ENCODE measurements at places on chromosomes 13 and 19. TPM values are rescaled to one million over a fixed set of nuclear protein-coding genes. Genes with fewer than 3 reads are reported as not detected.
A peak's percentile ranks its signal among the peaks of the same experiment; 100 is the strongest.

- DNase-seq: no peak
Measured at GRCh38 chr19:30064771-30065494, 122.9 kb downstream of the URI1 start.

- DNase-seq: no peak
Measured at GRCh38 chr13:113654591-113655345, 3.2 kb downstream of the ATP4B start.

DNA sequence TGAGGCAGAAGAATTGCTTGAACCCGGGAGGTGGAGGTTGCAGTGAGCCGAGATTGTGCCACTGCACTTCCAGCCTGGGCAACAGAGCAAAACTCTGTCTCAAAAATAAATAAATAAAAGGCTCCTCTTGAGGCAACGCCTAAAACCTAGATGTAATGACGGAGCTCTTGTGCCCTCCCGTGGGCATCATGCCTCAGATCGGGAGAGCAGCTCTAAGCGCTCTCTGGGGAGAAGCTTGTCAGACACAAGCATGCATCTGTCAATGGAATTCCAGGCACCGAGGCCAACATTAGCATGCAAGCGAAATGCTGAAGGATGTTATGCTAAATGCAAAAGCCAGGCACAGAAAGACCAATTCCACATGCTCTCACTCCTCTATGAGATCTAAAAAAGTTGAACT, 45.6 kb upstream of the MRI1 start:
- no peak for DNase-seq

DNA sequence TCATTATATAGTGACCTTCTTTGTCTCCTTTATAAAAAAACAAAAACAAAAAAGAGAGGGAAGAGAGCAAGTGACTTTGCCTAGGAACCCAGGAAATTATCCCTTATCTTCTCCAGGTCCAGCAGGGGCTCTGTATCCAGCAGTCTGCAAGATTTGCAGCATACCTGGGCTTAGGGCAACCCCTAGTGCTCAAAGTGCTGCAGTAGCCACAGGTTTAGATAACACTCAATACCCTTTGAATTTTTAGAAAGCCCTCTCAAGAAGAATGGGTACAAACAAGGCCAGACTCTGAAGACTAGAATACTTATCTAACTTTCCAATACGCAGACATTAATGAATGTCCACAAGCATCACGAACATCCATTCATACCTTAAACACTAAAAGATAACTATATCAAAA, 43.2 kb downstream of the CCNA1 start:
- no peak for DNase-seq

- DNase-seq: no peak
Measured at GRCh38 chr19:37813340-37813739, 34.0 kb upstream of the ZNF573 start.

- peak; percentile 26 for DNase-seq
Measured at GRCh38 chr19:7124782-7125181, 55.3 kb downstream of the ZNF557 start.

- no peak for DNase-seq
Measured at GRCh38 chr19:30223866-30224688, 148.1 kb upstream of the ZNF536 start.

GRCh38 chr19:18329035-18329376, 6.1 kb upstream of the LSM4 start:
- no peak for DNase-seq

- no peak for DNase-seq
Measured at GRCh38 chr19:13622766-13623715, 116.8 kb upstream of the CACNA1A start.

DNA sequence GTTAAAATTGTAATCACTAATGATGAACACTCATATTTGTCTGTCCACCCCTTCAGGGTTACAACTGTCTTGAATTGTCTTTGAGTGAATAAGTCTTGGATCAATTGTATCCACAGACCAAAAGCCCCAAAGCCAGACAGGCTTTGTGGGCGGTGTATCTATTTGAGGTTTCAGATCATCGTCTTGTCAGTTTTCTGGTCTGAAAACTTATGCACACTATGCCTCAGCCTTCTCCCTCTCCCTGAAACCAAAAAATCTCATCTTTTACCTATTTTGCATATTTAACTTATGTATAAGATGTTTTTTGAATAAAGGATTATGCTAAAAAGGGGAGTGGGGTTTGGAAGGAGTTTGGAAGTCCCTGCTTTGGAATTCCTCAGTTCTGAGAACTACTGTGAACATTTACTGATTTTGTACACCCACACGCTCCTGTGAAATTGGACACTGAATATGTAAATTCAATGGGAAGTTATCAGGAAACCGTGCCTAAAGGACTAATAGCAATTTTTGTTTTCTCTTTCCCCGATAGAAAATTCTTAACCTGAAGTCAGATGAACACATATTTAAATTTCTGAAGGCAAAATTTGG, 52.1 kb downstream of the DPY19L3 start:
- no peak for DNase-seq

- DNase-seq: no peak
Measured at GRCh38 chr19:55141696-55142095, 7.3 kb downstream of the TNNT1 start.

- DNase-seq: no peak
Measured at GRCh38 chr13:36685927-36686326, 12.1 kb downstream of the SERTM1 start.

GRCh38 chr19:54873990-54874389, at the start of gene FCAR:
FCAR (plus strand) TSS chr19:54874235; CDS start chr19:54874290, 55 bp downstream.
- no peak for DNase-seq

GRCh38 chr13:113864273-113864890, 506 bp upstream of the GAS6 start:
- DNase-seq: no peak

DNA sequence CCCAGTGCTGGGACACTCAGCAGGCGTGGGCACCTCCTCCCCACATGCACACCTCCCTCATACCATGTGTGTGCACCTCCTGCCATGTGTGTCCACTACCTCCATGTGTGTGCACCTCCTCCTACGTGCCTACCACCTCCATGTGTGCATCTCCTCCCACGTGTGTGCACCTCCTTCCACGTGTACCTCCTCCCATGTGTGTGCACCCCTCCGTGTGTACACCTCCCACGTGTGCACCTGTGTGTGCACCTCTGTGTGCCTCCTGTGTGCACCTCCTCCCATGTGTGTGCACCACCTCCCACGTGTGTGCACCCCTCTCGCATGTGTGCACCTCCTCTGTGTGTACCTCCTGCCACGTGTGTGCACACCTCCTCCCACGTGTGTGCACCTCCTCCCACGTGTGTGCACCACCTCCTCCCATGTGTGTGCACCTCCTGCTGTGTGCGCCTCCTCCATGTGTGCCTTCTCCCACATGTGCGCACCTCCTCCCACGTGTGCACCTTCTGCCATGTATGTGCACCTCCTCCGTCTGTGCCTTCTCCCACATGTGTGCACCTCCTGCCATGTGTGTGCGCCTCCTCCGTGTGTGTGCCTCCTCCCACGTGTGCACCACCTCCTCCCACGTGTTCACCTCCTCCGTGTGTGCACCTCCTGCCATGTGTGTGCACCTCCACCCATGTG, 6.1 kb upstream of the C13orf46 start:
- DNase-seq: no peak

DNA sequence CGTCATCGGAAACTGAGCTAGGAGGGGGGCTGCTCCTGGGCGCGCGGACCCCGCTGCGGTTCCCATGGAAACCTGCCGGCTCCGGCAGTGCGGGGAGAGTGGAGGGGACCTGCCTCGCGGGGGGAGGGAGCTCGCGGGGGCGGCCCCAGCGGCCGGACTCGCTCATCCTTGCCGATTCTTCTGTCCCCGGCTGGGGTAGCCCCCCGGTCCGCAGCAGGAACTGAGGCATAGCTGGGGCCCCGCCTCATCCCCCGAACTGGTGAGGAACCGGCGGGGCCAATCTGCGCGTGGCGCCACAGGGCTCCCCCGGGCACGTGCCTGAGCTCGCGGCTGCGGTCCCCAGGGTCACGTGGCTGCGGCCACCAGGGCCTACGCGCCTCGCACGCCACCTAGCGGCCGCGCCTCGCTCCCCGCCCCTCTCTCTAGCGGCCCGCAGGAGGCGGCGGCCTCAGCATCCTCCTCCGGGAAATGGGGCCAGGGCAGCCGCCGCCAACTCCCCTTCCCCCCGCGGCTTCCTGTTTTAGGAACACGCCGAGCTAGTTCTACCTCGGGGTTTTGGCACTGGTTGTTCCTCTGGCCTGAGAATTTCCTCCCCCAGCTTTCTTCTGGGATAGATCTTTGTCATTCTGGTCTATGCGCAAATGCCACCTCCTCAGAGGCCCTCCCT, 1.7 kb upstream of the ELAVL3 start:
- DNase-seq: peak; percentile 85

- DNase-seq: peak; percentile 41
Measured at GRCh38 chr19:1237754-1238368, at the start of gene CBARP. CBARP (minus strand) TSS chr19:1238005; CDS start chr19:1236100, 1,905 bp downstream.

GRCh38 chr19:30089086-30089665, 147.1 kb downstream of the URI1 start:
- DNase-seq: no peak

DNA sequence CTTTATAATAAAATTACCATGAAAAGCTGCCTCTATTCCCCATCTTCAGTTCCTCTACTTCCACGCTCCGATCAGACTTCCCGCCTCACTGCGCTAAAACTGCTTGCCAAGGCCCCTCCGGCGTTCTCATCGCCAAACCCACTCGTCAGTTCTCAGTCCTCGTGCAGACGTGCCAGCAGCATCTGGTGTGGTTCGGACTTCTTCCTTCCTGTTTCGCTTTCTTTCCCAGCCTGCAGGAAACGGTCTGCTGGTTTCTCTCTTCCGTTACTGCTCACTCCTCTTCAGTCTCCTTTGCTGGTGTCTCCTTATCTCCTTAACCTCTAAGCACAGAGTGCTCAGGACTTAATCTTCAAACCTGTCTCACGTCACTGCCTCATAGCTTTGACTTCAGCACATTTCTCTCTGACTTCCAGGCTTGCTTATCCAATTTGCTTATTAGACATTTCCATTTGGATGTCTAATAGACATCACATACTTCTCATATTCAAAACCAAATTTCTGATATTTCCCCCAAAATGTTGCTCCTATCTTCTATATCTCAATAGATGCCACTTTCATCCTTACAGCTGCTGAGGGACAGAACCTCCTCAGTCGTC, 40.3 kb downstream of the RCBTB2 start:
- peak; percentile 87 for DNase-seq

GRCh38 chr13:72952529-72953141, 106.2 kb upstream of the KLF5 start:
- no peak for DNase-seq

DNA sequence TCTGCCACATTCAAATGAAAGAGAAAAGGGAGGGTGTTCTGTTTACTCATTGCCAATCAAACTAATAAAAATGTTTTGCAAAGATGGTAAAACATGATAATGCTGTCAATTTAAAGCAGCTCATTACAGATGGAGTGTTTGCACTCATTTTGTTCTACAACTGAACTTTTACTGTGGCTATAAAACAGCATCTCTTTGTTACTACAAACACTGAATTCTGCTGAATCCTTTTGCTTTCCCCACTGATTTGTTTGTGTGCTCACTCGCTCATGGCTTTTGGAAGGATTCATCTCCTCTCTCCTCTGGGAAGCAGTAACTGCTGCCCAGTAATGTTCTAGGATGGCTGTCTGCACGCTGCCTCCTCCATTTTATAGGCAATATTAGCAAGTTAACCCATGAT, 434.5 kb downstream of the PCDH9 start:
- DNase-seq: no peak

DNA sequence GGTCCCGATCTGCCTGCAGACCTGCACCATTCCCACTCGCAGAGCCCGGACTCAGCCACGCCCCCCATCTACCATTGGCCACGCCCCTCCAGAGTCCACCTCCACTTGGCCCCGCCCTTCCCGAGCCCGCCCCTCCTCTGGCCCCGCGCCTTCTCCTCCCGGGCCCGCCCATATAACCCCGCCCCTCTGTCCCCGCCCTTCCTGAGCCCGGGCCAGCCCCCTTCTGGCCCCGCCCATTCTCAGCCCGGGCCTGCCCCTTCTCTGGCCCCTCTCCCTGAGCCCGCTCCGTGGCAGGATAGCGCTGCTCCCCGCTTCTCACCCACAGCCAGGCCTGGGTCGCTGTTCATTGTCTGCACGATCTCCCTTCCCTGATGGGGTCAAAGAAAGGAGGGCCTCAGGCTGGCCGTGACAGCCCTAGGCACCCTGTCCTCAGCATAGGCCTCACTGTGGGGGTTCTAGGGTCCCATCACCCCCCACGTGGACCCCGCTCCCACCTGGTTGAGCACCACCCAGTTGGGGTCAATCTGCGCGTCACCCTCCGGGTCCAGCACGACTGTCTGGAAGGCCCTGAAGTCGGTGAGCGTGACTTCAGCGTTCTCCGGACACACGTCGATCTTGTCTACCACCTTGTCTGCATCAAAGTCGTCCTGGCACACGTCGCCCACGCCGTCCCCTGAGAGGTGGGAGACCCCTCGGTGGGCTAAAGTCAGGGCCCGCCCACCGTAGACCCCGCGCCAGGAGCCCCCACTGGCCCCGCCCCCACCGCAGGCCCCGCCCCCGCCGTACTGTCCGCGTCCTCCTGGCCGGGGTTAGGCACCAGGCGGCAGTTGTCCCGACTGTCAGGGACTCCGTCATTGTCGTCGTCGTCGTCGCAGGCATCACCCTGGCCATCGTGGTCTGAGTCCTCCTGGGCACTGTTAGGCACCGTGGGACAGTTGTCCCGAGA, 5.7 kb downstream of the COMP start:
- DNase-seq: peak; percentile 14

GRCh38 chr13:43473437-43473836, 313.3 kb downstream of the ENOX1 start:
- peak; percentile 52 for DNase-seq

The TYROBP gene
- not detected for total RNA-seq

The COL5A3 gene
- 0.13 TPM for total RNA-seq

The TICAM1 gene
- total RNA-seq: 2.3 TPM

The WASF3 gene
- total RNA-seq: 15.8 TPM

The LYL1 gene
- 43.5 TPM for total RNA-seq

The VSIG10L gene
- 0.13 TPM for total RNA-seq

The PSG2 gene
- not detected for total RNA-seq

The SPTBN4 gene
- total RNA-seq: under 0.01 TPM

The PRKCSH gene
- total RNA-seq: 136 TPM

The DPY19L3 gene
- 18.6 TPM for total RNA-seq

The EEF1AKMT1 gene
- total RNA-seq: 5.4 TPM

The UBA52 gene
- total RNA-seq: 733 TPM

The GPALPP1 gene
- total RNA-seq: 16.1 TPM

Measured in dermis microvascular lymphatic vessel endothelial cell (primary cell).